Stomach (tissue), 19 donors: ENCODE measurements at places on chromosomes 2 and 18.

- peak; percentile 85 for DNase-seq
These were observed 790 bp upstream of the ACAA2 start for GRCh38 chr18:49814147-49814499.

- no peak for DNase-seq
These were observed 105.9 kb downstream of the SOX11 start for GRCh38 chr2:5798084-5798483.

- peak; percentile 56 for DNase-seq
These were observed 44.6 kb downstream of the TBC1D8 start for GRCh38 chr2:101106453-101107181.

GRCh38 chr2:24125956-24126355 lies 2.7 kb downstream of the FAM228B start:
- peak; percentile 38 for DNase-seq

- DNase-seq = no peak
These were observed 22.4 kb upstream of the REV1 start for GRCh38 chr2:99512181-99512591.

GRCh38 chr2:223916181-223916920 lies 28.8 kb downstream of the WDFY1 start:
- DNase-seq = no peak

DNA sequence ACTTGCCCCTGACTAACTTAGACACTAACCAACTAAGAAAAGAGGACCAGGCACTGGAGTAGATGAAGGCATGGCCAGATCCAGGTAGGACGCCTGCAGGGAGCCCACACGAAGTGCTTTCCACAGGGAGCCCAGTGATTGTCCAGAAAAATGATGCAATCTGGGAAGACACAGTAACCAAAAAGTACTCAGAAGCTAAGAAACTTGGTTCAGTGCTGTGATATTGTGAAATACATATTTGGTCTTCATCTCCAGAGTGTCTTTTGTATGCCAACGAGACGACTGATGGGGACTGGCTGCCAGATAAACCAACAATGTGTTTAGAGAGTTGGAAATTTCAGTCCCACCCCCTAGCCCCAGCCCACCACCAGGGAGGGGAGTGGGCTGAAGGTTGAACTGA lies 135.0 kb downstream of the SP3 start:
- no peak for DNase-seq

DNA sequence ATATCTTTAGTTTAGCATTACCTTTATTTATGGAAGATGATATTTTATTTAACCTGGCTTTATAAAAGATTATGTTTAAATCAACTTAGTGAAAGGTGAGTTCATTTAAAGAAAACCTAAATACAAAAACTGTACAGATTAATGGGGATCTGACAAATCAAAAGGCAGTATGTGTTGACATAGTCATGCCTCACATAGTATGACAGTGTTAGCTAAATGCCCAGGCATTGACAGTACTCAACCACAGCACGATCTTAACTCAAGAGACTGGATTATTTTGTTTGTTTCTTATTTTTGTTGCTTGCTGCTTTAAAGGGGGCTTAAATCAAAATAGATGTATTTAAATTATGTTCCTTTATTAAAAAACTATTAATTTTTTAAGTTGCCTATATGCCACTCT lies 7.8 kb downstream of the DOK6 start:
- no peak for DNase-seq

GRCh38 chr2:28004086-28004485 lies 113.6 kb downstream of the BABAM2 start:
- no peak for DNase-seq

DNA sequence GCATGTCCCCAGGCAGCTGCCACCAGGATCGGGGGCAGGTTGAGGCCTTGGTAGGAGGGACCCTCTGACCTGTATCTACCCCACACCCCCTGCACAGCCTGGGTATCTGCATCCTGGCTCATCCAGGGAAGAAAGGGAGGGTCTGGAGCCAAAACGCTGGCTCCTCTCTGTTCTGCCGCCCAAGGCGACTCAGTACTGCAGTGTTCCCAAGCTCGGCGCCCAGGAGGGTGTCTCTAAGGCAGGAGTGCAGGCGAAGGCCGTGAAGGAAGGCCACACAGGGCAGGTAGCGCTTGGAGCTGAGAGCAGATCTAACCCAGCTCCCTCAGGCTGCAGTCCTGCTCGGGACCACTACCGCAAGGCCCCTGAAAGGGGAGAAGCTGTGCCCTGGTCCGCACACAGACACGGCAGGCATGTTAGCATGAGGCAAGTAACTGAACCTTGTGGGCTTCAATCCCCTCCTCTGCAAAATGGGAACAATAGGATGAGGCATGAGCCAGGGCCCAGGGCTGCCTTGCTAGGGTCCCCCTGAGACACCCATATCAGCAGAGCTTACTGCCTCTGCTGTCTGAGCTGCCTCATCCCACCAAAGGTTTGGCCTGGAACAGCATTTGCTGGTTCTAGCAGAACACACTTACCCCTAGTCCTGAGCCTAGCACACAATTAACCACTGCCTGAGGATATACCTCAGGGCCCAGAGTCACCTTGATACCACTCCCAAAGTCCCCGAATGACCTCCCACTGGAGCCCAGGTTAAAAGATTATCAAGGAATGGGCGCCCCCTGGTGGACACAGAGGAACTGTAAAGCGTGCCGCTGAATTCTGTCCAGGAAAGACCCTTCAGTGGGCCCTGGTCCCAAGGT lies 6.5 kb downstream of the PTMA start:
- DNase-seq = peak; percentile 87

DNA sequence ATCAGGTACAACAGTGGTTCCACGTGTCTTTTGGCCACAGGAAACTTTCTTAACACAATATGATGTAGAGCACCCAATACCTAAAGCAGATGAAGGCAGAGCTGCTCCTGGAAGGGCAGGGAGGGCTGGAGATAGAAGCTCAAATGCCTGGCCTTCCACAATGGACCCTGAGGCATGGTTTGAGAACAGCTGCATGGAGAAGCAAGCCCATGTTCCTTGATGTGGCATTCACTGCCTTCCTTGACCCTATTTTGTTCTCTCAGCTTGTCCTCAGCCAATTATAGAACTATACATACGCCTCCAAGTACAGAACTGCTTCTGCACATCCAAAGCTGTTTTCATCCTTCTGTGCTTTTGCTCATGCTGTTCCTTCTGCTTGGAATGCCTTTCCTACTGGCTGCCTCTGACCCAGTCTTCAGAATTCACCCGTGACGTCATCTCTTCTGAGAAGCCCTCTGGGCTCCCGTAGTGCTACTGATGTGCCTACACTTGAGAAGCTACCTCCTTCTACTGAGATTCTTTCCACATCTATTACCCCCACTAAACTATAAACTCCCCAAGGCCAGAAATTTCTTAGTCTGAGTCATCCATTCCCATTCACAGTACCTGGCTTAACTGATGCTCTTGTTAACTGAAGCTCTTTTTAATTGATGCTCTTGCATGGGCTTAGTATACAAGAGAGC lies 69.9 kb downstream of the CHRNA1 start:
- no peak for DNase-seq

DNA sequence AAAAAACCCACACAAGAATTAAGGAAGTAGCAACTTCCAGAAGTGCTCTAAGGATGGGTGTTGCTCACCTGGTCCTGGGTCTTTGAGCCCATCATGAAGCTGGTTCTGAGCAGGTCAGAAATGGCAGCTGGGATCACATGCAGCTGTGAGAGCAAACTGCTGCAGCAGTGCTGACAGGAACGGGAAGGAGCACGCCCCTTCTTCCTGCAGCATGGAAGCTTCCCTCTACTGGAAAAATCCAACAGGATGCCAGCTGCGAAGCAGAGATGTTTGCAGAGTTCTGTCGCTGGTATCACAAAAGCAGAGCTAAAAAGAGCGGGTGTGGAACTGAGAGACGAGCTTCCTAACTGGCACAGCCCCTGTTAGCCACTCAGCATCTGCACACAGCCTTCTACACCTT lies 33.7 kb downstream of the EIF4E2 start:
- DNase-seq = no peak

DNA sequence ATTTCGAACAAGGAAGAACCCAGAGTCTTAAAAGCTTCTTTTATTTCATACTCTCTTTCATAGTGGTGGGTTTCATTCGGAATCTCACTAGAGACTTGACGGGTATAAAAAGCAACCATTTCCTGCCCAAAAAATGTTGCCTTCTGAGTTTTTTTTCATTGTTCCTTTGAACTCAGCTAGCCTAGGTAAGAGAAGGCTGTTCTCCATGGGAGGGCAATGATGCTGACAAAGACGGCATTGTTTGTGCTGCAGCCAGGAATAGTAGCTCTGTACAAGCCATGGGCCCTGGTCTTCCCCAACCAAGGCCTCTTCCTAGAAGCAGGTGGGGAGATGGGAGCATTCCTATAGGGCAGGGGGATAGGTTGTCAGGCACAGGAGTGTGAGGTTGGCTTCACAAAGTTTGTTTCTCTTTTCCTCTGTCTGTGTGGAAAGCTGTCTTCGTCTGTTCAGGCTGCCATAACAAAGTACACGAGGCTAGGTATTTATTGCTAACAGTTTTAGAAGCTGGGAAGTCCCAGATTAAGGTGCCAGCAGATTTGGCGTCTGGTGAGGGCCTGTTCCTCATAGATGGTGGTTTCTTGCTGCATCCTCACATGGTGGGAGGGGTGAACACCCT lies 405.1 kb downstream of the NBAS start:
- DNase-seq = no peak

- DNase-seq = no peak
These were observed 20.5 kb downstream of the ARHGAP25 start for GRCh38 chr2:68755071-68755470.

DNA sequence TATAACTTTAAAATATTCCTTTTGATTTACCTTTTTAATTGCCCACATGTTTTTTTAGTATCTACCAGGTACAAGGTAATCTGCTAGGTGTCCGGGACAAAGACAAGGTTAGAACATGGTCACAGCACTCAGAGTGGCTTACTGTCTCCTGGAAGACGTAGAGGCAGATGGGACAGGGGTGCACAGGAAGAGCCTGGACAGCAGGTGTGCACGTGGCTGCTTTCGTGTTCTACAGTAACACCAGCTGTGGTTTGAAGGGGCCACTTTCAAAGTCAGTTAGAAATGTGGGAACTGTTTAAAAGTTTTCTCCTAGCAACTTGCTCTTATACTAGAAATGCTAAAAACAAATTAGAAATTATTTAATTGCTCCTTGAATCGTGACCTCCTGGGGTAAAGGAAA lies 102.9 kb upstream of the ALPP start:
- DNase-seq = no peak

GRCh38 chr18:26777351-26778053 lies 88.0 kb downstream of the AQP4 start:
- DNase-seq = no peak

- no peak for DNase-seq
These were observed 41.0 kb downstream of the AGAP1 start for GRCh38 chr2:235534678-235535422.

GRCh38 chr2:95301876-95302641 lies 4.9 kb downstream of the KCNIP3 start:
- DNase-seq = no peak

DNA sequence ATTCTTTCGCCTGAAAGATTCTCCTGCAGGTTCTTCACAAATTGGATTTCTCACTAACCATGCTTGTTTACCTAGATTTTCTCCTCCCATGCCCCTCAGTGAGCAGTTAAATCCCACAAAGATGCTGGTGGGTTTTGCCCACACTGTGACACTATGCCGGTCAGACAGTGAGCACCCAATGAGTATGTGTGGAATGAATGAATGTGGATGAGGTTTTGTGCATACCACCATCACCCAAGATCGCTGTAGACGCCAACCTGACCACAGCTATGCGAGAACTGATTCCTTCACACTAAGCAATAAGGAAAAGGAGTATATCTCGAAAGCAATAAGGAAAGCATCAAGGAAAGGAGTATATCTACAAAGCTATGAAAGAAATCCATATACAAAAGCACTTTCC lies 116.7 kb downstream of the PID1 start:
- no peak for DNase-seq

- DNase-seq = peak; percentile 50
These were observed 95.9 kb upstream of the MBOAT2 start for GRCh38 chr2:9099341-9099751.

DNA sequence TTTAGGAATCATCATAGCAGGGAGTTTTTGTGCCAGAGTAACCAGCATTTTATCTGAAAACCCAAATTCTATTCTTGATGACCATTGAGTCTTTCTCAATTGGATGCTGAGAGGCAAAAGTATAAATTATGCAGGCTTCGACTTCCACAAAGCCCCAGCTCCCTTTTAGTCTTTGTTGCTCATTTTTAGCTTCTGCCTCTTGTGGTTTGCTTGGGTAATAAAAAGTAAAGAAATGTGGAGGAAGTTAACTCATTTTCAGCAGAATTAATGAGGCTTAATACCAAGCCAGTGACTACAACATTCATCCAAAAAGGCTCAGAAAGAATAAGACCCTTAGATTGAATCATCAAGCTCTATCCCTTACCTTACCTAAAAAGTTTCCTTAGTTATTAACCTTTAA lies 18.6 kb downstream of the ERMN start:
- no peak for DNase-seq

GRCh38 chr2:202671317-202672035 lies 36.7 kb downstream of the FAM117B start:
- DNase-seq = peak; percentile 27

GRCh38 chr2:96859681-96860064 lies 1.9 kb upstream of the ANKRD39 start:
- peak; percentile 16 for DNase-seq

GRCh38 chr2:196729418-196729817 lies 70.1 kb downstream of the GTF3C3 start:
- DNase-seq = no peak

- DNase-seq = no peak
These were observed 20.4 kb upstream of the CCL20 start for GRCh38 chr2:227793148-227793712.

- DNase-seq = peak; percentile 87
These were observed 27.7 kb downstream of the SMAD7 start for GRCh38 chr18:48922801-48923730.
